ENCODE measurements at places on chromosomes 7 and 10.

- no peak for DNase-seq
Measured at GRCh38 chr7:139068544-139069399, 32.9 kb upstream of the ZC3HAV1L start.

- DNase-seq, result no peak
Measured at GRCh38 chr10:61835069-61835945, 66.2 kb upstream of the ARID5B start.

- DNase-seq, result no peak
Measured at GRCh38 chr10:128462844-128463243, 336.6 kb upstream of the MKI67 start.

- no peak for DNase-seq
Measured at GRCh38 chr7:8277394-8277982, 15.5 kb upstream of the ICA1 start.

GRCh38 chr10:60456053-60456452 lies 66.4 kb upstream of the ANK3 start:
- DNase-seq, result no peak

DNA sequence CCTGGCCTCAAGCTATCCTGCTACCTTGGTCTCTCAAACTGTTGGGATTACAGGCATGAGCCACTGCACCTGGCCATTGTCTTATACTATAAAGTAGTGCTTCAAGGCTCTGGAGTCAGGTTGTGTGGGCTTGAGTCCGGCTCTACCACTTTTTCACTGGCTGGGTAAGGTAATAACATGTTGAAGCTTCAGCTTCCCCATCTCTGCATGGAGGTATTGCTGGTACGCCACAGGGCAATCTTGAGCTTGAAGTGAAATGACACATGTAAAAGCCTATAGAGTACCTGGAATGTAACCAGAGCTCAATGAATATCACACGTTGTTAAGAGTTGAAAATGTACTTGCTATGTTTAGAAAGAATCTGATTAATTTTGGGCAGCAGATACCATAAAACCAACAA lies 120.8 kb downstream of the POU6F2 start:
- no peak for DNase-seq
